Activated T-helper 1 cell treated with anti-CD3 and anti-CD28 coated beads, Interleukin-2, amount 50 U/mL, for 16 hours (primary cell): ENCODE measurements at places on chromosomes 2 and 18.

GRCh38 chr2:201344663-201345366 is 12.3 kb downstream of the FLACC1 start:
- no peak for DNase-seq

DNA sequence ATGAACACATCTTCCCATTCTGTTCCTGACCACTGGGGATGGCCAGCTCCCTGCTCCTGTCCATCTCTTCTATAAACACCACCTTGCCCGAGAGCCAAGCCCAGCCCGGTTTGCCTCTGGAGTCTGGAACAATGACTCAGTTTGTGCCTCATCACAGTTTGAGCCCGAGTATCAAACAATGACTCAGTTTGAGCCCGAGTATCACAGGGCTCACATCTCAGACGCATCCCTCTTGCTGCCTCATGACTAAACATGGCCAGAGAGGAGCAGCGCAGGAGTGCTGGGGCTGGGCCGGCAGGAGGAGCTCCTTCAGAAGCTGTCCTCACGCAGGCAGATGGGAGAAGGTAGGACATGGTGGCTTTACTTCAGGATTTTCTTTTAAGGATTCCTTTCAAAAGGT is 68.7 kb downstream of the PXDN start:
- DNase-seq: no peak

- DNase-seq: no peak
Observed at GRCh38 chr18:55838841-55839240, 250.8 kb upstream of the TCF4 start.

GRCh38 chr18:35973650-35974049 is 1.2 kb downstream of the RMP24 start:
- no peak for DNase-seq

DNA sequence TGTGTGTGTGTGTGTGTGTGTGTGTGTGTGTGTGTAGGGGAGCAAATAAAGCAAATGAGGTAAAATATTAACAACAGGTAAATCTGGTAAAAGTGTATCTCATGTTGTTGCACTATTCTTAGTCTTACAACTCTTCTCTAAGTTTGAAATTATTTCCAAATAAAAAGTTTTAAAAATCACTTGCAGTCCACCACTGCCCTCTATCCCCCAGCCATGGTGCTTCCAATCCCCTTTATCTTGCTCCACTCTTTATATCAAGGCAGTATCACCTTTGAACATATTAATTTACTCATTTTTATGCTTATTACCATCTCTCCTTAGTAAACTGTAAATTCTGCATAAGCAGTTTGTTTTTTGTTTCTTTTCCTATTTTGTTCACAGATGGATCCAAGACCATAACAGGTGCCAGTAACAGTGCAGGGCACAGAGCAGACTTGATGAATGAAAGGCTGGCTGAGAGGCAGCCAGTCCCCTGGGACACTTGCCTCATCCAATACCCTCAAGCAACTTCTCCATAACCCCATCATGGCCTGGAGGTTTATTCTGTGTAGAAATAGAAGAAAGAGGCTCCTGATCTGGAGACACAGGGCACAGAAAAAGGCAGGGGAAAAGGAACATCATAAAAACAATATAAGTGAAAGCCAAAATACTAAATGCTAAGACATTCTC is 67.6 kb downstream of the LDAH start:
- no peak for DNase-seq

DNA sequence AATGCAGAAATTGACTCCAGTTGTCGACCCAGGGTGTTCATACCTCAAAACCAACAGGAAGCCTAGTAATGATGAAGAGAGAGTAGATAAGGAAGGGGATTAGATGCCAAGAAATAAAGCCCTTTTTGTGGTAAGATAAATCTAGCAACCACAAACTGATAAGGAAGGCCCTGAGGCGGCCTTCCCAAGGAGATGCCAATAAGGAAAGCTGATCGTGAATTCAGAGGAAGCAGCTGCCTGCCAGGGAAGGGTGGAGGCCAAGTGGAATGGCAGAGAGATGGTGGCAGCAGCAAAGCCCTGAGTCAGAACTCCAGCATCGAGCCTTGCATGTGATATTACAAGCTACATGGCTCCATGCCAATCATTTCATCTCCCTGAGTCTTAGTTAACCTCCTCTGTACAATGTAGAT is 126.3 kb downstream of the IRS1 start:
- no peak for DNase-seq

GRCh38 chr2:72991980-72992733 is 74.8 kb downstream of the EMX1 start:
- DNase-seq: no peak

DNA sequence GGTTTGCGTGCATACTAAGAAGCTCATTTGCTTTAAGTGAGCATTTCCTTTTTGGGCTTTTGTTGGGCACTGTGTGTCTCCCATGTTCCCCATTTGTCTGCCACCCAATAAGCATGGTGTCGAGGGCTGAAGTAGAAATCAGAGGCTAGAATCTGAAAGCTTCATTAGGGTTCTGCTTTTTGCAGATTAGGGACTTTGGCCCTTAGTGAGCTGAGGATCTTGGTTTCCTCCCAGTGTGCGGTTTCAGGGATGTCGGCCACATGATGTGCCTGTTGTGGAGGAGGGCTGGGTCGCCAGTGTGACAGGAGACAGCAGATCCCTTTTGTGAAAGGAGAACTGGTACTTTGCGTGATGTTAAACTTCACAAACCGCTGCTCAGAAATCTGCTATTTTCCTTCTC is 41.1 kb downstream of the PLEKHB2 start:
- DNase-seq: no peak

- no peak for DNase-seq
Observed at GRCh38 chr2:71130905-71131244, 441 bp downstream of the MPHOSPH10 start.

GRCh38 chr18:61736133-61736532 is 156.7 kb downstream of the RNF152 start:
- no peak for DNase-seq

GRCh38 chr2:237060534-237061312 is 25.0 kb upstream of the COPS8 start:
- DNase-seq: no peak

- no peak for DNase-seq
Observed at GRCh38 chr2:48380989-48381625, 148.8 kb upstream of the STON1 start.

- no peak for DNase-seq
Observed at GRCh38 chr2:199707593-199708185, 143.3 kb downstream of the FTCDNL1 start.

DNA sequence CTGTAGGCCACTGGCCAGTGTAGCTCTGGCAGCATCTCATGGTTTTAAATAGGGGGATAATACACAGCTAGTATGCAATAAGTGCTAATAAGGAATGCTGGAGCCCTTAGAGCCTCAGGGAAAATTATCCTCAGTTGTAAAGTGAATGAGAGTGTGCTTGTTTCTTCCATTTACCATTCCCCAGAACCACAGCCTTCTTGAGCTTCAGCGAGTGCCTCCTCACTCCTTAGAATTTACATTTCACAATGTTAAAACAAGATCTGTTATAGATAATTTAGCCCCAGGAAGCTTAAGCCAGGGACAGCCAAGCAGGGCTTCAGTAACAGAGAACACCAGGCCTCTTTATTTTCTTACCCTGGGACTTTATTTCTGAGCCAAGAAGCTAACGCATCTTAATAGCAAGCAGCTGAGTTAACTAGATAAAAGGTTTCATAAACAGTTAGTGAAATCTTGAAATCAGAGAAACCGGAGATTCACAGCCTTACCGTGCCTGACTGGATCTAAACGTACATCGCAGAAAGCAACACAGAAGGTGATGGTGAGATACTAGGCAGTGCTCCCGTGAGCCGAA is 535.2 kb downstream of the TDRD15 start:
- no peak for DNase-seq

- DNase-seq: no peak
Observed at GRCh38 chr2:196268025-196268424, 96.6 kb upstream of the STK17B start.

DNA sequence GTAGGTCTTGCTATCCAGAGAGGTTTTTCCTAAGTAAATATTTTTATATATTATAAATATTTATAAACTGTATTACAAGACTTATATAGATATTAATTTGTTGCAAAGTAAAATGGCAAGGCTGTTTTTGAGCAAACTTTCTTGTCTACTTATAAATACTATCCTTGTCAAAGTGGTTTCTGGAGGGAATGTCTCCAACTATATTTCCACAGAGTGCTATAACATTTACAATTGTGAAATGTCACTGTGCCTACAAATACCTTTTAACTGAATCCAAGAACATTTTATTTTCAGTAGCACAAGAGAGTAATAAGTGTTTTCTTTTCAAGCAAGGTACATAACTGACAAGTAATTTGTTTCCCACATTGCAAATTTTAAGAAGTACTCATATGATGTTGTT is 256.8 kb downstream of the ZNF385B start:
- DNase-seq: no peak

GRCh38 chr2:64975232-64975821 is 13.9 kb upstream of the SLC1A4 start:
- DNase-seq: no peak

GRCh38 chr2:241798631-241799521 is 10.1 kb upstream of the NEU4 start:
- no peak for DNase-seq

GRCh38 chr2:127516041-127516762 is 10.1 kb downstream of the IWS1 start:
- DNase-seq: no peak

DNA sequence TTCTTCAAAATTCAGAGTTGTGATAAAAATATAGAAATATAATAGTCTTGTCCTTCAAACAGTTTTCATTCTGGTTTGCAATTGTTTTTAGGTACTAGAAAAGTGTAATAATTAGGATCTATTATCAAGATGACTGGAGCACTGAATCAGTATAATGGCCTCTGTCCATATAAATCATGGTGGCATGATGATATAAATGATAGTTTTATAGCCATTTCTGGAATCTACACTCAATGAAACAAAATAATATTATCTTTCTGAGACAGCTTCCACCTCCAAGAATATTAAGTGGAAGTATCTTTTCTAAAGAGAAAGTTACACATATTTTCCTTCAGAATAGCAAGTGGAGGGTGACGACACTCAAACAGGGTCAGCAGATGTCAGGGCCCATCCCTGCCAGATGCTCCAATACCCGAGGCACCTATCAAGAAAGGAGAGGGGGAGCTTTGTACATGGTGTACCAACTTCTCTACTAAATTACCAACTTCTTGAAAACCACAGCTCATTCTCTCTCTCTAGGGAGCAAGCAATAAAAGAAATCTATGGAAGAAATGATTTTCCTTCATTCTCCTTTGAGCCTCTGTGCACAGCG is 882.7 kb upstream of the CHAC2 start:
- DNase-seq: no peak

DNA sequence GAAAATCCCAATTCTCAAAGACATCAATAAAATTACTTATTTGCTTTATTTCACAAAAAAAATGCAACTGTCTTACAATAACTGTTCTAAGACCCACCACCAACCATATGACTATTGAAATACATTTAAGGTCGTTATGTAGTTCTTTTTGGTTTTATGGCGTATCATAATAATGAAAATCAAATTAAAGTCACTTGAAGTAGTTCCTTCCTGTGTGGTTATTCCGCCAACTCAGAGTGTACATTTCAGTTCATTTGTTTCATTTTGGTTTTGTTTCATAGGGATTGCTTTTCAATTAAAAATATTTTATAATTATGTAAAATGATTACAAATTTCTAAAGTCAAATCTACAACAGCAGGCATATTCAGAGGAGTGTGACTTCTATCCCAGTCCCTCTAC is 45.9 kb upstream of the AAK1 start:
- no peak for DNase-seq

DNA sequence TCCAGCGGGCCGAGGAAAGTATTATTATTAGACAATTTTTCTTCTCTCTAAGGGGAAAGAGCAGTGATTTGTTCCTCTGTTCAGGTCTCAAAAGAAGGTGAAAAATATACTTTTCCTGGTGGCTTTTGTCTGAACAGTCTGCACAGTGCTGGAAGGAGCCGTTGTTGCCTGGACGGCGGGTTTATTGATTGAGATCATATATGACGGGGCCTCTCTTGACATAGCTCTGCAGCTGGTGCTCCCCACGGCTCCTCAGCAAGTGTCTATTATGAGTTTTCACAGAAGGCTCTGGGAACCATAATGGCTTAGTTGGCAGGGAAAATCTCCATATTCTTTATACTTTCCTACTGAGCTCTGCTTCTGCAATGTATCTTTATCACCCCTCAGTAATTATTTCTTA is 42.9 kb downstream of the FSHR start:
- DNase-seq: no peak
